ENCODE measurements at places on chromosomes 5 and 9. TPM values are rescaled to one million over a fixed set of nuclear protein-coding genes. Genes with fewer than 3 reads are reported as not detected.
A peak's percentile ranks its signal among the peaks of the same experiment; 100 is the strongest.

GRCh38 chr5:122163121-122164069, 34.0 kb downstream of the ZNF474 start:
- no peak for DNase-seq

MEIKIN gene
- total RNA-seq: not detected

- DNase-seq: no peak
These were observed 18.6 kb downstream of the DCANP1 start for GRCh38 chr5:135428586-135428985.

TMEM171 gene
- total RNA-seq: not detected

DNA sequence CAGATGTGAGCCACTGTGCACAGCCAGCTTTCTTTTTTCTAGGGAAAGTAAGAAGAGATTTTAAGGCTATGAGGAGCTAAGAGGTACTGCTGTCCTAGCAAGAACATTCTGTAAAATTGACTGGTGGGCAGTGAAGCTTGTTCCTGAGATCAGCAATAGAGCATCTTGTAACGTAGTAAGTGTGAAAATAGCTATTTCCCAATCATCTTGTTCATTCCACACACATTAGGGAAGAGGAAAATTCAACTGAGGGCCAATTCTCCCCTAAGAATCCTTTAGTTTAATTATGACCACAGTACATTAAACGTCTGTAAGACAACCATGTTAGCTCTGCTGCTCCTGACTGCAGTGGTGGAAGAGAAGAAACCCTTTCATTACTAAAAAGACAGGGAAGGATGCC, 246.2 kb downstream of the EFNA5 start:
- DNase-seq: no peak

DNA sequence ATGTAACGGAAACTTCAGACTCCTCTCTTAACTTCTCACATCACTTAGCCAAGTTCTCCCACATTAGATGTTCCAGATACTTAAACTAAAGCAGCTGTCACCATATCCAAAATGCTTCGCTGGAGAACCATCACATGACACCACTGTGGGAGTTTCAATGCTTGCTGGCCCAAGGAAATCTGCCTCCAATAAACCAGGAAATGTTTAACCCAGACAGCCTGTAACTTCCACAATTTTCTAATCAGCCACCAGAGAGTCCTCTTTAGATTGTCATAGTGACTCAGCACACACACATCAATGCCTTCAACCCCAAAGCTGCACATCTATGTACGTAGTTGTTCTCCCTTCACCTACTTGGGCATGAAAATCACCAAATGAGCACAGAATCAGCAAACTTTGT, 118.7 kb downstream of the LPAR1 start:
- no peak for DNase-seq

PTPDC1 gene
- 5.7 TPM for total RNA-seq

LRRTM2 gene
- total RNA-seq: 0.25 TPM

DNA sequence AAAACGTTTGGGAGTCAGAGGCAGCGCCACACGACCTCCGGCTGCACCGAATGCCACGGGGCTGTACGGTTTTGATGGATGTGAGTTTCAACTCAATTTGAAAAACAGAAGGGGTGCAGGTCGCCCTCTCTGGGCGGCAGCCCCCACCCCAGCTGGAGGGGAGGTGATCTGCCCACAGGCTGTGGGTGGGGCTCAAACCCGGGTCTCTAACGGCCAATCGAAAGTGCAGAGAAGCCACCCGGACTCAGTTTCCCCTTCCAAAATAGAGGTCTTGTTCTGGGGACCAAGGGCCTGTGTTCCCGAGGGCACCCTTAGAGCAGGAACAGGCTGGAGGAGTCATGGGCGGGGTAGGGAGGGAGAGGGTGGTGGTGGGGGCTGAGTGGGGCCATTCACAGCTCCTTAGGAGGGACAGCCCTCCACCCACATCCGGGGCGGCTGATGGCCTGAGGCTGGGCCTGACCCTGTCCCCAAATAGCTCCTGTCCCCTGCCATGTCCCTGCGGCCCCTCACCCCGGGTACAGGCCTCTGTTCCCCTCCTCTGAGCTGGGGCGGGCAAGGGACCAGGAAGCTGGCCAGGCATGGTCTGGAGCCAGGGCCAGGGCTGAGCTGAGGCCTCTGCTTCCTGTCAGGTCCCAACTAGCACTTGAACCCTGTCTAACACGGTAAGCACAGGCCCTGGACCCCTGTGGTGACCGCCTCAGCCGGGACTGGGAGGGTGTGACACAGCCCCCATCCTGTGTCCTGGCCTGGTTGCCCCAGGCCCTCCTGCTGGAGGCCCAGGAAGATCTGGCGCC, 22.6 kb upstream of the NOTCH1 start:
- DNase-seq: no peak

DNA sequence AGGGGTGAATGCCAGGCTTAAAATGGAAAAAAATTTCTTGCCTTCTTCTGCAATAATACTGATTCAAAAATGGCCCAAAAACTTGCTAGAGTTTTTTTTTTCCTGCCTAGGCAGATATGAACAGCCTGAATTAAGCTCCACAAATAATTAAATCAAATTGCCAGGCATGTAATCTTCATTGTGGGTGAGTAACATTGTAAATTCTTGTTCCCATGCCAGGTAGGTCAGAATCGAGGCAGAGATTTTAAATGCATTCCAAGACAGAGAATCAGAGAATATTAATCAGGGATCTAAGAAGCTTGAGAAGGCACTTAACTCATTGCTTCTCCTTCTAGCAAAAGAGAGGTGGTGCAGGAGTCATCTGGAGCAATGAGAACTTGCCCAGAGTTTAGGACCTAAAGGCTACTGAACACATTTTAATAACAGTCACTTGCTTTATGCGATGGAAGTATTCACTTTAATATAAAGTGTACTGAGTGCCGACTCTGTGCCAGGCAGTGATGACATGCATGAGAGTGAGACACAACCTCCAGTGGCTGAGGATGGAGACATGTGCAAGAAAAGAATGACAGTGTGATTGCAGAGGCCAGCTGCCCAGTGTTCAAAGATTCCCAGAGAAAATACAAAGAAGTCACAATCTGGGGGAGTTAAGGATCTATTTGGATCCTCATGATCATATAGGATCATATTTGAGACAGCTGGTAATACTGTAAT, 102.3 kb downstream of the APBA1 start:
- no peak for DNase-seq

GRCh38 chr5:68966596-68966995, 127.2 kb upstream of the SLC30A5 start:
- DNase-seq: no peak

DNA sequence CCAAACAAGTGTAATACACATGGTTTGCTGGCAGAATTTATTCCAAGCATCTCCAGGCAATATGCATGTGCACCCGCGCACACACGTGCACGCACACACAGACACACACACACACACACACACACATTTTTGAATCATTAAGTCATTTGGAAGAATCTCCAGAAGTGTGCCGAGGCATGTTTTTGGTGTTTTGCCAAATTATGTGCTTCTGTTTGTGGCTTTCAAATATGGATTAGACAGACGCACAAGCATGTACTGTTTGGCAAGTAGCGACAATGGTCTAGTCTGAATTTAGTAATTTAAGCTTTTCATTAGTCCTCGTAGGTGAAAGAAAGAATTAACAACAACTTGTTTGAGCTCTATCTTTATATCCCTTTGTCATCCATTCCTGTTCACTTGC, 36.7 kb downstream of the NFIB start:
- DNase-seq: peak; percentile 27

GRCh38 chr5:43543434-43543833, 13.4 kb downstream of the PAIP1 start:
- no peak for DNase-seq

DNA sequence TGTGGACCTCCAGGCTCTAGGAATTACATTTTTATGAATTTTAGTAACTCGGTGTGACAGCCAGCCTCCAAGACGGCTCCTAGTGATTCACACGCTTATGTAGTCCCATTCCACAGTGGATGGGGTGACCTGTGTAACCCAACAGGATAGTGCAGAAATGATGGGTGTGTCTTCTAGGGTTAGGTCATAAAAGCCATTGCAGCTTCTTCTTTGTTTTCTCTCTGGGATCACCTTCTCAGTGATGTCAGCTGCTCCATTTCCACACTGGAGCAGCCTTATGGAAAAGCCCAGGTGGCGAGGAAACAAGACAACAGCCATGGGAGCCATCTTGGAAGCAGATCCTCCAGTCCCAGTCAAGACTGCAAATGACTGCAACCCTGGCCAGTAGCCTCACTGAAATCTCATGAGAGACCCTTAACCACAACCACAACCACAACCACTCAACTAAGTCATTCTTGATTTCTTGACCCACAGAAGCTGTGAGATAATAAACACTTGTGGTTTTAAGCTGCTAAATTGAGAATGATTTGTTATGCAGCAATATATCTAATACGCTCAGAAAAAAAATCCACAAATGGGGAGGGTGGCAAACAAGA, 5.1 kb upstream of the GNPDA1 start:
- no peak for DNase-seq

DNA sequence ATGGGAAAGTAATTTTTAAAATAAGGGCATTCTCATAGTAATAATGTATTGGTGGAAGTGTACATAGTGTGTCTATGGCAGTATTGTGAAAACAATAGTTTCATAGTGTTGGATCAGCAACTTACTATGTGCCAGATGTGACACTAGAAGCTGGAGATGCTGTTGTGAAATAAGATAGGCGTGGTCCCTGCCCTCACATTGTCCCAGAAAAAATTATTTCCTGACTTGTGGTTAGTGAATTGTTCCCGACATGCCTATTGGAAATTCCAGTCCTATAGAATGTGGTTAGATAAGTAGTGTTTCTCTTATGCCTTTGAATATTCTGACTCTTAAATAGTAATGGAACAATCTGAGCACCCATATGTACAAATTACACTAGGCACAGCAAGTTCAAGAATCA, 55.3 kb upstream of the MTAP start:
- DNase-seq: no peak

DNA sequence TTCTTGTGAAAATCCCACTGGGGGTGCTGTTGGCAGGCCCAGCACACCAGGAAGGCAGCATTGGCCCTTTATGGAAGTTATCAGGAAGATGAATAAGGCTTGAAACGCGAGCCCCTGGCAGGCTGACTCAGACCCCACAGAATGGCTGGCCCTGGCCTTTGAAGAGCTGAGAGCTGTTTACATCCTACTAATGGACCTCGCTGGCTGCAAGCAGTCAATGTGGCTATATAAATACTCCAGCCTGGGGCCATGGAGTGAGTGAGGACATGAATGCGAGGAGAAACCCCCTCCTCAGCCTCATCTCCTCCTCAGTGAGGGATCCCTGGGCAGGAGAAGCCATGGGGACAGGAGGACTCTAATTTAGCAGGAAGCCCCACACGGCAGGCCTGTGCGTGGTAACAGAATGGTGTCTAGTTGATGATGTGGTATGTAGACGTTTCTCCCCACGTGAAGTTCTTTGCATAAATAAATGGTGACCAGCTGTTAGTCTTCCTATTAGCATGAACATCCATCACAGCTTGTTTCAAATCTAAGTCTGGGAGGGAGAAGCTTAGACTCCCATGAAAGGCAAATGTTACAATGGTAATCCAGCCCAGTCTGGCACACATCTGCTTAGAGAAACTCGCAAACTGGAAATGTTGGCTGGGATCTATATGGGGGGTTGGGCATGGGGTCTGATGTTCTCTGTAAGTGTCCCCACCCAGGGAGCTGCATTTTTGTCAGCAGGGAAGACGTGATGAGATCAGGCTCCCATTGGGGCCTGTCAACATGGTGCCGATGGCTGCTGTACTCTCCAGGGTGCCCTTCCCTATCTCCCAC, 175.1 kb upstream of the PITX1 start:
- DNase-seq: no peak

DNA sequence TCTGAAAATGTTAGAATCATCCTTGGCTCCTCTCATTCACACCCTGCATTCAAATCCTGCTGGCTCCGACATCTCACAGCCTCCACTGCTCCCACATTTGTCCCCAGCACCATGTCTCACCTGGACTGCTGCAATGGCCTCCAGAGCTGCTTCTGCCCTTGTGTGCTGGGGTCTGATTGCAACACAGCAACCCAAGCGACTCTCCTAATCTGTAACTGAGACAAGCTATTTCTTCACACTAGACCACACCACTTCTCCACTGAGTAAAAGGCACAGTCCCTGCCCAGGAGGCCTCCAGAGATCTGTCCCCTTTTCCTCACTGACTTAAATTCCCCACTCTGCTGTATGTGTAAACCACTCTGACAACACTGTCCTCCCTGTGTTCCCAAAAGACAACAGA, 151.1 kb upstream of the TAS2R1 start:
- DNase-seq: no peak

GRCh38 chr5:179568721-179569120, 18.4 kb downstream of the RUFY1 start:
- no peak for DNase-seq
